ENCODE measurements at places on chromosomes 2 and 18.

- ATAC-seq: no peak
Measured at GRCh38 chr2:65316072-65316471, 88.4 kb downstream of the ACTR2 start.

- ATAC-seq: no peak
Measured at GRCh38 chr2:238151205-238151604, 7.6 kb upstream of the ERFE start.

- ATAC-seq: no peak
Measured at GRCh38 chr2:9692456-9693195, 61.8 kb upstream of the YWHAQ start.

GRCh38 chr2:146444987-146445386 is 1399.8 kb upstream of the ACVR2A start:
- ATAC-seq: no peak

DNA sequence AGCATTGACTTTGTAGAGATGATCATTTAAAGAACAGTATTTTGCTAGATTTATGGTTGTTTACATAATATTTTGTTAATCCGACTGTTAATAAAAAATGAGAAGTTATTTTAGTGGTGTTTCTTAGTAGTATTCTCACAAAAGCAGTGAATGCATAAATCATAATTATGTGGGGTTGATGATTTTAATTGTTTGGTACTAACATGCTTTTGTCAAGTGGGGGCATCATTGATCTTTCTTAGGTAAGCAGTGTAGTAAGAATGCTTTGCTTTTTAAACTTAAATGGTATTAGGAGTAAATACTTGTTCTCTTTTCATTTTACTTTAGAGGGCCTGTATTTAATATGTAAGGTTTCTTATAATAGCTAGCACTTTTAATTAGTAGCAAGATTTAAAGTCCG is 109.2 kb upstream of the OTX1 start:
- ATAC-seq: no peak

- no peak for ATAC-seq
Measured at GRCh38 chr2:27126252-27126710, 2.7 kb downstream of the ABHD1 start.

DNA sequence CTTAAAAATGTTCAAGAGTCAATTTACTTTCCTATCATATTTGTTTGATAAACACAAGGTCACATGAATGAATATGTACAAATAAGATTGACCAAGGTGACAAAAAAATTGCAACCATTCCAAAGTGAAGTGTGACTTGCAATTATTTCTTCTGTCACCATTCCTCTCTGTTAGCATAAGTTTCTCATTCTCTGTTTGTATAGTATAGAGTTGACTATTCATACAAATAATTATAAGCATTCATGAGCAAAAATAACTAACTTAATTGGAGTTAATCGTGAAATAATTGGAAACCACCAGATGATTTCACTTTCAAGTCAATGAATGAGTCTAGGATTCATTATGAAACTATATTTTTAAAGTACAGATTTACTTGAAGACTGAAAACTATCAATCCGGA is 42.1 kb downstream of the PGAP1 start:
- no peak for ATAC-seq

GRCh38 chr2:191840921-191841320 is 6.0 kb downstream of the CAVIN2 start:
- no peak for ATAC-seq

DNA sequence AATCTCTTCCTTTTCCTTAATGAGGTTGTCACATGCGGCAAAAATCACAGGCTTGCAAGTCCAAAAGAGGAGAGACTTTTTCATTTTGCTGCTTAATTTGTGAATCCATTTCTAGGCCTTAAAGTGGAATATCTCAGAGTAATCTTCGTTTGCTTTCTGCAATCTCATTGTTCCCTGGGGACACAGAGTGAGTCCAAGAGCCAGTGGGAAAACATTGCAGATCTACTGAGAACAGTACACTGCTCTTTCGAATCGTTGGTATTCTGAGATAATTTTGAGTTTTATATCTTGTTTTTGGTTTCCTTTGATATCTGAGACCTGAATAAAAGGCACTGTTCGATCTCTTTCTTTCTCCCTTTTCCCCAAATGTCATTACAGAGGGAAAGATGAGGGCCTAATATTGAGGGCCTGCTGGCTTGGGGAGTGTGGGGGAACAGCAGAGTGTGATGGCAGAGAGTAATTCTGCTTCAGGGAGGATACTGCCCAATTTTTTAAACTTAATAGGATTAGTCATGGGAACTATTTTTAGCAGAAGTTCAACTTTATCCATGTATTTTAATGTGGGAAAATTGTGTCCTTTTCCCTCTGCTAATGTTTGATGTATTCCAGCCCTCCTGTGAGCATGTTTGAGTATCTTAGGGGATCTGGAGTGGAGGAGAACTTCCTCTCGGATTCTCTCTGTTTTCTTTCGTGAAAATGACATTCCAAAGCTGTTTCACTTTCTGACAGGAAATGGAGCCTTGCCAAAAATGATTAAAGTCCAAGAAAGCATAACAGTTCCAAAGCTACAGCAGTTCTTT is 418.2 kb upstream of the ZEB2 start:
- ATAC-seq: no peak

GRCh38 chr2:217366966-217367365 is 507.1 kb upstream of the TNP1 start:
- ATAC-seq: no peak

Data from stimulated activated memory B cell treated with anti-CD40 and anti-IgM and Interleukin-4, amounts not matched to agents 10 μg/mL and 1 μg/mL and 100 μg/mL, for 72 hours (primary cell).